BJ (cell line): ENCODE measurements at places on chromosomes 7 and 10. TPM values are rescaled to one million over a fixed set of nuclear protein-coding genes. Genes with fewer than 3 reads are reported as not detected.

FANK1 gene
- polyA plus RNA-seq, result 1.8 and 2.4 TPM in 2 replicates

MKLN1 gene
- polyA plus RNA-seq, result 25.6 and 52.9 TPM in 2 replicates

TMEM229A gene
- not detected in 2 replicates for polyA plus RNA-seq

ELFN1 gene
- 0.99 and 1.7 TPM in 2 replicates for polyA plus RNA-seq

CALCR gene
- polyA plus RNA-seq, result not detected in 2 replicates

CARD11 gene
- polyA plus RNA-seq, result not detected in 2 replicates

SFTPA2 gene
- polyA plus RNA-seq, result not detected in 2 replicates

ANXA7 gene
- 123 and 134 TPM in 2 replicates for polyA plus RNA-seq

FLNC gene
- polyA plus RNA-seq, result 24.6 and 58.6 TPM in 2 replicates

GNAT3 gene
- not detected in 2 replicates for polyA plus RNA-seq

VOPP1 gene
- 81.9 and 83.7 TPM in 2 replicates for polyA plus RNA-seq

DNA sequence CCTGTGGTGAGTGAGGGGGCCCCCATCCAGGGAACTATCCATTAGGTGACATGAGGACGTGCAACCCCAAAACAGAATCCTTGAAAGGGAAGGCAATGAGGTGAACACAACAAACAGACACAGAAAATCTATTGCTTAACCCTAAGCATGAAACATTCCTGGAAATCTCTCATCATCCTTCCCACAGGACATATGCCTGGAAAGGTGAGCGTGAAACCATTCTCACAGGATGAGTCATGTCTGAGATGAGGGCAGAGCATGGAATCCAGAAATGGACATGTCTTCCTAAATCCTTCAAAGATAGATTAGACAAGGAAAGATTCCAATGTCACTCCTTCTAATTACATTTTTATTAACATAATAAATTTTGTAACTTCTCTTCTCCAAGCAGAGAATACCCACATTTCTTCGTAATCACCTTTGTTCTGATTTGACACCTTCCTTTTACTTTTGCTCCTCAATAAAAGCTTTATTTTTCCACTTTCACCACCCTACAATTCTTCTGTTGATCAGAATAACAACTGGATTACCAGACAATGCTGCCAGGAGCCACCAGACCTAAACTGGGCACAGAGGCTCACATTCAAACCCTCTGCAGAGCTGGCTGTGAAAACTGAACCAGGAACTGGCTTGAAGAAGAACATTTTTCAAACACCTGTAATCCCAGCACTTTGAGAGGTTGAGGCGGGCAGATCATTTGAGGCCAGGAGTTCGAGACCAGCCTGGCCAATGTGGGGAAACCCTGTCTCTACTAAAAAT lies 67.2 kb downstream of the COBL start:
- DNase-seq, result no peak

DNA sequence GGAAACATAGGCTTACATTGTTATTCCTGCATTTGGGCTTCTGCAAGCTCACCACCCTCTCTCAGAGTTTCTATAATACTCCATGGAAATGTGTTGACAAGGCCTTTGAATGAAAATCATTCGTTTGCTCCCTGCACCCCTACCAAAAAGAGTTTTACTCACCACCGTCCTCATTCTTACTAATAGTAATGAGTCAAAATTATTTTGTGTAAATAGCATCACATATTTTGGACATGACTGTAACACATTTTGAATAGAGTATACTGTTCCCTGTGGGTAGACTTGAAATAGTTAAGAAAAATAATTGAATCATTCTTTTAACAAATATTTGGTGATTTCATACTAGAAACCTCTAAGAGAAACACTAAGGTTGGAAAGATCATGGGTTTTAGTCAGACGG lies 84.6 kb downstream of the AKAP9 start:
- peak; percentile 71 for DNase-seq

GRCh38 chr7:77461246-77461645 lies 45.1 kb upstream of the GSAP start:
- no peak for DNase-seq

GRCh38 chr7:122438006-122438405 lies 133.5 kb upstream of the FEZF1 start:
- DNase-seq, result no peak

DNA sequence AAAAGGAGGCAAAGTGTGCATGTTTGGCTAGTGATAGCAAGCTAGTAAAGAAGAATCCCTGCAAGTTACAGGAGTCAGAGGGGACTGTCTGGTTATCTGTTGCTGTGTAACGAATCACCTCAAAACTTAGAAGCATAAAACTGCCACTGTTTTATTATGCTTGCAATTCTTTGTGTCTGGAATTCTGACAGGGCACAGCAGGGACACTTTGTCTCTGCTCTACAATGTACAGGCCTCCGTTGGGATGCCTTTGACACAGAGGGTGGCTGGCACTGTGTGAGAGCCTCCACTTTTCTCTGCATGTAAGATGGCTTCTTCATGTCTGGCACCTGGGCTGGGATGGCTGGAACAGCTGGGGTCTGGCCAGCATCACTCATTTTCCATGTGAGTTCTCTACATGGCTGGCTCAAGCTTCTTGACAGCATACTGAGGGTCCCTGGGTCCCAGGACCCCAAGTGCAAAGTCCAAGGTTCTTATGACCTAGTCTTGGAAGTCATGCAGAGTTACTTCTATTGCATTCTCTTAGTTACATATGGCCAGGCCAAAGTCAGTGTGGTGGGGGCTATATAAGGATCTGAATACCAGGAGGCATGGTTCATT lies 276.9 kb downstream of the RPS24 start:
- no peak for DNase-seq

DNA sequence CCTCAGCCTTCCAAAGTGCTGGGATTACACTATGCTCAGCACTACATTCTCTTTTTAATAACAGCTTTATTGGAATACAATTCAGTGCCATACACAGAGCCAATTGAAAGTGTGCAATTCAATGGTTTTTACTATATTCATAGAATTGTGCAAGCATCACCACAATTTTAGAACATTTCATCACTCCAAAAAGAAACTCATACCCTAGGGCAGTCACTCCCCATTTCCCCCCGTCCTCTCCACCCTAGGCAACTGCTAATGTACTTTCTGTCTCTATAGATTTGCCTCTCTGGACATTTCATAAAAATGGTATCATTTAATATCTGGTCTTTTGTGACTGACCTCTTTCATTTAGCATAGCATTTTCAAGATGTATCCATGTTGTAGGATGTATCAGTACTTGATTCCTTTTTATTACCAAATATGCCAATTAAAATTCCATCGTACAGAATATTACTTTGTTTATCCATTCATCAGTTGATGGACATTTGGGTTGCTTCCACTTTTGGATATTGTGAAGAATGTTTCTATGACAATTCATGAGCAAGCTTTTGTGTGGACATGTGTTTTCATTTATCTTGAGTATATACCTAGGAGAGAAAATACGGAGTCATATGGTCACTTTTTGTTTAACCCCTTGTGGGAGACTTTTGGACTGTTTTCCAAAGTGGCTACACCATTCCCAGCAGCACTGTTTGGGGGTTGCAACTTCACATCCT lies 6.3 kb upstream of the XPNPEP1 start:
- no peak for DNase-seq

DNA sequence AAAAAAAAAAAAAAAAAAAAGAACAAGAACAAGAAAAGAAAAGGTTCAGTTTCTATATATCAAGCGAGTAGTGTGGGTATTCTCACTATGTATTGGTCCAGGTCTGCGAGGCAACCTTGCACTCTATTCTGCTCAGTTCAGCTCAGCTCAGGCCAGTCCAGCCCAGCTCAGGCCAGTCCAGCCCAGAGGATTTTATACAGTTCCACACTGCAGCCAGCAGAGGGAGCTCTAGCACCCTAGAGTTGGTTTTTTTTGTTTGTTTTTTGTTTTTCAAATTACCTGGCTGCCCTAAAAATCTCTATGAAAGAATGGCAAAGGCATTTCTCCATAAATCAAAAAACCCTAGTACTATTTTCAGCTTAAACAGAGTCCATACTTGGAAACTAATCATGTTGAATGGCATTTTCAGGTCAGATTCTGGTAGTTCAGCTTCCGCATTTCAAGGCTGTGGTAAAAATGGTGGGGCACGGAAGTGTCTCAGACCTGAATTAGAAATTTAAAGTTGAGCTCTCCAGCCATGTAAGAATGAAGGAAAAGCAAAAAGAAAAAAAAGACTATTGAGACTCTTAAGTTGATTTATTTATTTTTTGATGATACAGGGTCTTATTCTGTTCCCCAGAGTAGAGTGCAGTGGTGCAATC lies 55.2 kb upstream of the GSDME start:
- no peak for DNase-seq

- DNase-seq, result peak; percentile 83
These were observed 78.6 kb downstream of the ARL5B start for GRCh38 chr10:18737841-18738240.

DNA sequence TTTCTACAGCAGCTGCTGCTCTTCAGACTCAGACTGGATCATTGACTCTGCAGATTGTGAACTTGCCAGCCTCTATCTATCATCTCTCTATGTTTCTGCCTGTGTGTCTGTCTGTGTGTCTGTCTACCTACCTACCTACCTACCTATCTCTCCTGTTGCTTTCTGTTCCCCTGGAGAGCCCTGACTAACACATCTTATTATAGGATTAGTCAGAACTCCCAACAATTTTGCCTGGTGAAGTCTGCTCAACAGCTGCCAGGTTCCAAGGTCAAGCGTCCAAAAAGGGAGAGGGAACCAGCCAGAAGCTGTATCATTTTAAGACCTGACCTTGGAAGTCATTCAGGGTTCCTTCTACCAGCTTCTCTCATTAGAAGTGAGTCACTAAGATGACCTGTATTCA lies 579.0 kb upstream of the DPP6 start:
- DNase-seq, result no peak

GRCh38 chr7:133512560-133512959 lies 259.7 kb downstream of the EXOC4 start:
- DNase-seq, result no peak

DNA sequence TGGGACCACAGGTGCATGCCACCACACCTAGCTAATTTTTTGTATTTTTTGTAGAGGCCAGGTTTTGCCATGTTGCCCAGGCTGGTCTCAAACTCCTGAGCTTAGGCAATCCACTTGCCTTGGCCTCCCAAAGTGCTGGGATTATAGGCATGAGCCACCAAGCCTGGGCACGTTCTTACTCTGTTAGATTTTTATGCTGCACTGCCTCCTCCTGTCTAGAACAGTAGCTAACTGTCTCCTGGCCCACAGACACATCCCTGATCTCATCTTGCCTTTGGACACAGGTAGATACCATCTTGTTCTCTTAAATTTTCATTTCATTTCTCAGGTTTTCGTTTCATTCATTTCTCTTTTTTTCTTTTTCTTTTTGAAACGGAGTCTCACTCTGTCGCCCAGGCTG lies 41.1 kb downstream of the BLVRA start:
- DNase-seq, result no peak

DNA sequence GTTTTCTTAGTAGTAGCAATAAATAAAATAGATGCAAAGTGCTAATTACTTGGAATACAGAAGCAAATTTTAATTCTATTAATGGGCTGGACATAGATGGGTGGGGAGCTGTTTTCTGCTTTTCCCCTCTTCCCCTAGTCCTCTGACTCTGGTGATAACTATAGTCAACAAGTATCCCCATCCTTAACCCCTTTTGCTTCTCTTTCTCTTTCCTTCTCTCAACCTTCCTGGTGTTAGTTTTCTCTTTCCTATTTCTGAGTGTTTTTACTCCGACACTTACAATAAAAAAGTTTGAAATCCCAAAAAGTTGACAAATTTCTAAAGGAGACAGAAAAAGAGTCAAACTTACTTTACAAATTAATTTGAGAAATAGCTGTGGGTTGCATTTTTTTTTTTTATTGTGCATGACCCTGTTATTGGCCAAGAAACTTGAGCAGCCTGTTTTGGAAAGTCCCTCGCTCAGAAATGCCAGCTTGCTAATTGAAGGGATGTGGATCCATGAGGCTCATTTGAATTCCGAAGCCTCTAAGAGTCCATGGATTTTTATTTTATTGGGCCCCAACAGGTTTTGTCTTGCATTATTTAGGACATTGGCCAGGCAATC lies 2.4 kb downstream of the FAS start:
- DNase-seq, result no peak

- DNase-seq, result no peak
These were observed 149.3 kb downstream of the ELFN1 start for GRCh38 chr7:1819259-1819841.

DNA sequence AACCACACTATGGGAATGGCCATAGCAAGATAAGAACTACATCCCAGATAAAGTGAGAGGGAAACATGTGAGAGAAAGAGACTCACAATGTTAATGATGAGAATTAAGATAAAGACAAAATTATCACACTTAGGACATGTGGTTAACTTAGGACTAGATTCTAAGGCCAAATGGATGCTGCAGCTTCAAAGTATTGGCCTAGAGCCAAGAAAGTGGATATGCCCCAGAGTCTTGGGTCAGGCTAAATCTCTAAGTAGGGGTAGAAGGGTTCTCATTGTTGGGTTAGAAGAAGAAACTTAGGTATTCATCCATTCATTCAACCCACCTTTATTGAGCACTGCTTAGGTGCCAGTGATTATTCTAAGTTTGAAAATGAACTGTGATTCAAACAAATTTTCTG lies 818.0 kb downstream of the PHTF2 start:
- DNase-seq, result no peak

GRCh38 chr10:103663802-103664201 lies 170.3 kb downstream of the NEURL1 start:
- no peak for DNase-seq

- no peak for DNase-seq
These were observed 16.2 kb upstream of the INSIG1 start for GRCh38 chr7:155281398-155281969.

DNA sequence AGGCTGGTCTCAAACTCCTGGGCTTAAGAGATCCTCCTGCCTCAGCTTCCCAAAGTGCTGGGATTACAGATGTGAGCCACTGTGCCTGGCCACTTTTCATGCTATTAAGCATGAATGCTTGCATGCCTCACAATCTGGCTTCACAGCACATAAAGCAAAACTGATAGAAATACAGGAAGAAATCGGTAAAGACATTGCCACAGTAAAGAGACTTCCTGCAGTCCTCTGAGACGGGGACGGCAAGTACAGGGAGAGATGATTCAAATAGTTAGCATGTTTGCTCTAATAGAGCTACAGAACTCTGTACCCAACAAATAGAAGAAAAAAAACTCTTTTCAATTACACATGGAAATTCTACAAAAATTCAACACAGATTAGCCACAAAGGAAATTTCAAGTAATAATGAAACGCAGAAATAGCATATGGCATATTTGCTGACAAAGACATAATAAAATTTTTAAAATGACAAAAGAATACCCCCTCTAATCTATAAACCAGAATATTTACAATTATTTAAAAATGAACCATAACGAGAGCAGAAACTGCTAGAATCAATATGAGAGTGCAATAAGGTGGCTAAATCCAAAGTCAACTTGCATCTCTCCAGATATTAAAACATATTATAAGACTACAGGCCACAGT lies 32.3 kb downstream of the CARD11 start:
- DNase-seq, result no peak

DNA sequence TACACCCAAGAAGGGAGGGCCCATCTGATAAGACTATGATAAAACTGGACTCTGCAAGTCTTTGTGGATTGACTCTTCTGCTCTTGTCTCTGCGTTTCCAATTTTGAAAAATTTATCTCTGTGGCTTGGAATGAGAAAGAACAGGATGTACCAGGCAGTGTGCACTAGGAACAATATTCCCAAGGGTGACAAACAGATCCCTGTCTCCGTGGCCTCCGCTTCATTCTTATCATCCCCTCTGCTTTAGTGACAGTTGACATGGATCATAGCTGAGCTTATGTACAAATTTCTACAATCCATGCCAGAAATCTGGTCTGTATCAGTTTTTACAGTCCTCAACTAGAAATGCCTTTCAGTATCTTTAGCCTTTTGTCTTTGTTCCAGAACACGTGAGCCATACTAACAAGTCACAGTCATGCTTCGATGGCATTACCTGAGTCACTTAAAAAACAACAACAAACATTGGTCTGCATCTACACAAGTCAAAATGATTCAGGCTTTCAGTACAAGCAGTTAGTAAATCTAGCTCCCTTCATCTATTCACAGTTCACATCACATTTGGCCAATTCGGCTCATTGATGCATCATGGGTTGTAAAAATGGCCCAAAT lies 393.6 kb upstream of the CELF2 start:
- no peak for DNase-seq
